ENCODE measurements at places on chromosomes 3 and 15.
A peak's percentile ranks its signal among the peaks of the same experiment; 100 is the strongest.

- peak; percentile 28 for DNase-seq
Observed at GRCh38 chr15:77821188-77821958, 188.7 kb upstream of the LINGO1 start.

DNA sequence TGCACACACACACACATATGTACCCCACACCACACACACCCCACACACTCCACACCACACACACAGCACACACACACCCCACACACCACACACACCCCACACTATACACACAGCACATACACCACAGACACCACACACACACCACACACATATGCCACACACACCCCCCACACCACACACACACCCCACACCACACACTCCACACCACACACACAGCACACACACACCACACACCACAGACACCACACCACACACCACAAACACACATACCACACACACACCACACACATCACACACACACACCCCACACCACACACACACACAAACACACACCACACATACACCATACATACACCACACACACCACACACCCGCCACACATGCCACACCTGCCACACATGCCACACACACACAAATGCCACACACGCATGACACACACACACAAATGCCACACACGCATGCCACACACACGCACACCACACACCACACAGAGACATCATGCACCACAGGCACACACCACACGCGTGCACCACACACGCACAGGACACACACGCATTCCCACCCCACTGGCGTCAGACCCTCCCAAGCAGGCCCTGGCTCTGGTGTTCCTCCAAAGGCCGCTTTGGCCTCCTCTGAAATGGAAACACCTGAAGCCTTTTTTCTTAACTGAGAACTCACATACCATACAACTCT lies 15.7 kb downstream of the CHST13 start:
- no peak for DNase-seq

DNA sequence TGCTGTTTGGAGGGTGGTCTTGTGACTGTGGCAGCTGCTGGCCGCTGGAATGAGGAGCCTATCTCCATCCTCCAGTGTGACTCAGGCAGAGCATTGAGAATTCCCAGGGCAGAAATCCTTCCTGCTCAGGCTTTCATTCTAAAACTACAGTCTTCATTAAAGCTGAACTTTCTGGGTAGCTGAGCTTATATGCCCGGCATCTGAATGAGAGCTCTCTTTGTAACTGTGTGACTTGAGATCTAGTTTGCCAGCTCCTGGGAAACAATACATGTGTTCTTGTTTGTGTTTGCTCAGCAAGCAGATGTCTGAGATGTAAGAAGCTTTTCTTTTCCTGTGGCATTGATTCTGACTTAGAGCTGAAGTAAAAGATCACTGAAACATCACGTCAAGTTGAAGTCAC lies 22.4 kb downstream of the RLBP1 start:
- DNase-seq: no peak

DNA sequence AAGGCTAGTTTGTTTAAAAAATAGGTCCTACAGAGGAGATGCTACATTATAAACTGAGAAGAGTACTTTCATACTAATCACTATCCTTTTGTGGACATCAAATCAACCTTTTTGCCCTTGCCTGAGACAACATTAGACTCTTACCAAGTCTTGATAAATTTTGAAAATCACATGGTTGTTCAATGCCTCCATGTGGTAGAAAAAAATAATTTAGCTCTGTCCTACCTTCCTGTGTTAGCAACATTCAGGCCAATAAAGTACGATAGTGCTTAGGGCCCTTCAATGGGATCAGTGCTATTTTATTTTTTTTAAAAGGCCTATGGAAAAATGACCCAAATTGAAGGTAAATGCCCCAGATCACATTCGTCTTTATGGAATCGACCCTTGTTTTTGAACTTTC lies 5.0 kb upstream of the UBE2E1 start:
- peak; percentile 23 for DNase-seq

DNA sequence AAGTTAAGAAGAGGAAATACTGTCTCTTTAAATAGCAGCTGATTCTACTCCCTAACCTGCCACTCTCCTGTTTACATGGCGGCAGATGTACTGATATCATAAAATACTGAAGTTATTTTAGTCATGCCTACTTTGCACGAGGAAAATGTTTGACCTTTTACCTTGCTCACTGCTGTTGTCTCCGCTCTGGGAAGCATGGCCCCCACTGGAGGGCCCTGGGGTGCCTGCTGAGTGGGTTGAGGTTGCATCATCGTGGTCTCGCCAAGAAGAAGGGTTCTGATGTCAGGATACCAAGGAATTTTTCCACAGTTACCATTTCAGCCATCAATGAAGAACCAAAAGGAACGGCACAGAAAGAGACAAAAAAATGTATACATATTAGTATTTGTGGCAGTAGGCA lies 16.7 kb downstream of the MEIS2 start:
- DNase-seq: no peak

- DNase-seq: no peak
Observed at GRCh38 chr3:158742871-158743663, 10.8 kb upstream of the RARRES1 start.

- no peak for DNase-seq
Observed at GRCh38 chr15:83484636-83485035, 37.5 kb downstream of the SH3GL3 start.

DNA sequence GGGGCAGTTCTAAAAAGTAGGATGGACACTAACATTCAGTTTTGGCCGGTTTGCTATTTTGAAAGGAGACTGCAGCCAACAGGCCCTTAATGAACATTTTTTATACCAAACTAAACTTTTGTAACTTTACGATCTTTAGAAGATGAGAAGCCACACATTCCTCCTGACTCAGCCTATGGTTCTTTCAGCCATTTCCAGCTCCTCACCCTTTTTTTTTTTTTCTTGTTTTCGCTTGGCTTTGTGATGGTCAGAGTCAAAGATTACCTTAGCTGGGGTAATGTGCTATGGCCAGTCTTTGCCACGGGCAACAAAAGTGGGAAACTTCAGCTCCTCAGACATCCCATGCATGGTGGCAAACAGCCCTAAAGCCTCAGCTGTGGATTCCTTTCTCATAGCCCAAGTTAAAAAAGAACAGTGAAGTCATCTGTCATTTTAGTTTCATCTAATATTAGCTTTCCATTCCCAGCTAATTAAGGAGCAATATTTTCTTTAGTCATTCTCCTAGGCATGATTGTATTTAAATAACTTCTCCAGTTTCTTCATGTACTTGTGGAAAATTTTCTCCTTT lies 368.7 kb downstream of the MFSD1 start:
- no peak for DNase-seq

- DNase-seq: no peak
Observed at GRCh38 chr3:99925584-99926230, 108.0 kb downstream of the CMSS1 start.

GRCh38 chr15:67413770-67414390 lies 107.1 kb upstream of the C15orf61 start:
- no peak for DNase-seq

- DNase-seq: no peak
Observed at GRCh38 chr3:85801955-85802354, 843.2 kb downstream of the CADM2 start.

DNA sequence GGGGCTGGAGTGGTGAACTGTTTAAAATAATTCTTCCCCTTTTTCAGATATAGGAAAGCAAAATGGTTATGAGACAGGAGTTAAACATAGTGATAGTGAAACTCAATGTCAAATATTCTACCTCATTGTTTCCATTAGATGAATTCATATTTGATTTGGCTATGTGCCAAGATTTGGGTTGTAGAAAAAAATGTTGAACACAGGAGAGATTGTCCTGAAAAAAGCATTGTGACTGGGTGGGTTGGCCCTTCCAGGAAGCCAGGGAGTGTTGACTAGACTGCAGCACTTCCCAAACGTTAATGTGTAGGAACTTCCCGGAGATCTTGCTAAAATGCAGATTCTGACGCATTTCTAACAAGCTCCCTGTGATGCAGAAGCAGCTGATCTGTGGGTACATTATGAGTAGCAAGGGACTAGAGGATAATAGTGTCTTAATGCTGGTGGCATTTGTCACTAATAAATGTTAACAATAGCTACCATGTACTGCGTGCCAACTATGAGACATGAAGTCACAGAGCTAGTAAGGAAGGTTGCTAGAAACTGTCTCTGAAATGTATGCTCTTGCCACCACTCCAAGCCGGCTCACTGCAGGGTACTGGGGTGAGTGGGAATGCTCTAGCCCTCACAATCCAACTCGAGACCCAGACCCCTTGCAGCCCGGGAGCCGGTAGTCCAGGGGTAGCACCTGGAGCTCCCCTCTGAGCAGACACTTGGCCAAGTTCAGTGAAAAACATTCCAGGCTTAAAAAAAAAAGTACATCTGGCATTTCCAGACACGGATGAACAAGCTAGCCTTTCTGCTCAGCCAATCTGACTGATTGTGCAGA lies 120.6 kb downstream of the CD47 start:
- DNase-seq: no peak

GRCh38 chr15:89812011-89812846 lies 2.4 kb downstream of the ANPEP start:
- DNase-seq: no peak

- DNase-seq: no peak
Observed at GRCh38 chr15:58522391-58522790, 90.6 kb downstream of the LIPC start.

GRCh38 chr15:68994981-68995761 lies 19.3 kb upstream of the NOX5 start:
- DNase-seq: no peak

DNA sequence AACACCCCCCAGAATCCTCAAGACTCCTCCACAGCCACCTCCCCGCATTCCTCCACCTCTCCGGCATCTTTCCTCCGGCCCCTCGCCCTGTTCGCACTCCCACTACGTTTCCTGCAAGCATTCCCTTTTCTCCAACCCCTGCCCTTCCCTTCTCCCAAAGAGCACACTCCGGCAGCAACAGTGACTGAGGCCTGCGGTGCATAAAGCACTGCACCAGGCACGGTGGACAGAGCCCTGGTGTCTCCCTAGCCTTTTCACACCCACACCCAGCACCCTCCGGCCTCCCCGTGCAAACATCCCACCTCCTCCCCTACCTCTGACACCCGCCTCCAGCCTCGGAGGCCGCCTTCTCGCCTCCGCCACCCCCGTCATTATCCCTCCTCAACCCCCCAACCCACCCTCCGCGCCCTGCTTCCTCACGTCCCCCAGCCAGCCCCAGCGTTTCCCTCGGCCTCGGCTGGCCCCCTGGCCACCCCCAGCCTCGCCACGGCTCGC lies 577 bp downstream of the ZNF148 start:
- no peak for DNase-seq

DNA sequence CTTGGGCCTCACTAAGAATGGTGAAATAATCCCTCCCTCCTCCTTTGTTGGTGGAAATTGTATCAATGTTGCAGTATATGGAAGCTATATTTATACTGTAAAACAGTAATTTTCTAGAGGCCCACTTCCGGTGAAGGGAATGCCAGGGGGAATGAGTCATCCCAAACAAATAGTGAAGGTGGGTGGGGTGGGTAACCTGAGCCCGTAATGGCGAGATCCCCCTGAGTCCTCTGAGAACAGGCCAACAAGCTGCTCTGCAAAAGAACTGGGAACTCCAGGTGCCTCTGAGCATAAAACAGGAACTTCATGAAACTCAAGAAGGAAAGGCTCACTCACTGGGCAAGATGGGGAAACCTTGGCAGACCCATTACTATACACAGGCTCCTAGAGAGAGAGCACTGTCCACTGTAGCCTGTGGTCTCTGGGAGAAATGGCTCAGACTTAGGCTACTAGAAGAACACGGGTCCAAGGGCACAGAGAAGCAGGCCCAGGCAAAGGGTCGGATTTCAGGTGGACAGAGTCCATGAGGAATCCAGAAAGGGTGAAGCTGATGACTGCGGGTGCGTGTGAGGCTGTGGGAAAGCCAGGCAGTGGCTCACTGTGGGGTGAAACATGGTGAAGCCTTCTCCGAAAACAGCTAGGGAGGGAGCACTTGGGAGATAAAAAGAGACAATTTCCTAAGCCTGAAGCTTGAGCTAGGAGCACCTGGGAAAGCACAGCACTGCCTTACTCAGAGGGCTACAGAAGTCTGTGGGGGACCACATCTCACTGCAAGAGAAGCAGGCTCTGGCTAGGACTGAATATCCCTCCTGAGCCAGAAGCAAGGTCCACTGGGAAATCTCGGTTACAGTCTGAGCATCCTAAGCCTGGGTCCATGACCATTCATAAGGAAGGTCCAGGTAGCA lies 19.8 kb downstream of the LARP6 start:
- DNase-seq: no peak

- no peak for DNase-seq
Observed at GRCh38 chr3:157921811-157922210, 184.4 kb downstream of the SHOX2 start.

DNA sequence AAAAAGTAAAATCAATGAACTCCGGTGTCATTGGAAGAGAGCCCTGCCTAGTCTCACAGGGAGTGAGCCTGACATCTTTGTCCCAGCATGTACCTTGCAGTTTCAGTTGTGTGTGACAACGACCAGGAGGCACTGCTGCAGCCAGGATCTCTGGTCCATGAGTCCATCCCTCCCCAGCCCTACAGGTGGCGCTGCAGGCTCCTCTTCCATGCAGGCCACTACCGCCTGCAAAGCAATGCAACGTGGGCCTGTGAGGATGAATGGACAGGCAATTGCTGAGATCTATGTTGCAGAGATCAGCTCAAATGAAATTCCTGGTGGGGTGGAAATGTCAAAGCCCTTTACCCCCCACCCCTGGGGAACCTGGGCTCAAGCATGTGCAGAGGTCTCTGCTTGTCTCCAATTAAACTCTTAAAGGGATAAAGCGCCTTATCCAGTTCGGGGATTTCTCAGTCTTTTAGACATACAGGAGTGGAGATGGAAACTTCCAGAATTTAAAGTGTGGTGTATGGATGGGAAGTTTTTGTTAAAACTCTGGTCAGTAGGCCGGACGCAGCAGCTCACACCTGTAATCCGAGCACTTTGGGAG lies 35.8 kb downstream of the TKT start:
- peak; percentile 75 for DNase-seq

GRCh38 chr3:78025916-78026315 lies 986.0 kb downstream of the ROBO2 start:
- DNase-seq: no peak

DNA sequence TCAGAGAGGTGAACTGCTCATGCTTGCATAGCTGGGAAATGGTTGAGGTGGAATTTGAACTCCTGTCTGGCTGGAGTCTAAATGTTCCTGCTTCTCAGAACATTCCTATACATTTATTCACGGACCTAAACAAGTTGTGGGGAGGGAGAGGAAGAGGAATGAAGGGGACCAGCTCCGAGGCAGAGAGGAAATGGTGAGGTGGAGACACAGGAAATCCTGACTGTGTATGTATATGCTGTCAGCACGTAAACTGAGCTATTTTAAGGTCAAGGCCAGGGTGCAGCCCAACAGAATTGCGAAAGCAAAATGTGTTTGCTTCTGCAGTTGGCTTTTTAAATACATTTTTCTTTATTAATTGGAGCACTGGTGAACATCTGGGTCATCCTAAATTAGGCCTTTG lies 74.1 kb upstream of the POMGNT2 start:
- peak; percentile 63 for DNase-seq

DNA sequence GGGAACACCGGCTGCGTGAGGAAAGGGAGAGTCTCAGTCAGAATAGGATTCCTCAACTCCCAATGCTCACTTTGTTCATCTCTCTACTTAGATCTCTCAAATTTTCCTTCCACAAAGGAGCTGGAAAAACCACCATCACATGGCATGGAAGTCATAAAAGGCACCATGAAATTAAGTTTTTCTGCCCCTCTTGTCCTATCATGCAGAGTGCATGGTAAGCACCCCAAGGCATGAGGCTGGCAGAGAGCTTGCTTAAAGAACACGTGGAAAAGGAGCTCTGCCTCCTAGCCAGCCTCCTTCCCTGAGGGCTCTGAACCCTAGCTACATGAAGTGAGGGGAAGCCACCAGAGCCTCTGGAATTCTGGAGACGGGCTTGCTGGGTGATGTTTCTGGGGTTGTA lies 17.8 kb downstream of the STIMATE start:
- DNase-seq: no peak

- DNase-seq: no peak
Observed at GRCh38 chr3:66712210-66712609, 211.4 kb upstream of the LRIG1 start.
